ENCODE measurements at places on chromosomes 1 and 21.
A peak's percentile ranks its signal among the peaks of the same experiment; 100 is the strongest.

DNA sequence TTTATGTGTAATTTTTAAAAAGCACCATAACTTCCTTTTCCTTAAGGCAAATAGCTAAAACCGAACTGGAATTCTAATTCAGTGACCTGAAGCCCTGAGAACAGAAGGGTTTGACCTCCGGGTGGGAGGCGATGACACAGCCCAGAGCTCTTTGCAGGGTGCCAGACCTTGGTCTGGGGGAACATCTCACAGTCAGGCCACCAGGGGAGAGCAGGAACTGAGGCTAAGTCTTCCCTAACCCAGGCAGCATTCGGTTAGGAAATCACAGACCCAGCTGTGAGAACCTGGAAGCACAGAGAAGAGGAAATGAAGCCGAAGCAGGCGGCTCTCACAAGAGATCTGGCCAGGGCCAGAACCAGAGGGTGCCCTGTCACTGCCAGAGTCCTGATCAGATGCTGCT is 444.8 kb downstream of the TTLL7 start:
- no peak for DNase-seq

DNA sequence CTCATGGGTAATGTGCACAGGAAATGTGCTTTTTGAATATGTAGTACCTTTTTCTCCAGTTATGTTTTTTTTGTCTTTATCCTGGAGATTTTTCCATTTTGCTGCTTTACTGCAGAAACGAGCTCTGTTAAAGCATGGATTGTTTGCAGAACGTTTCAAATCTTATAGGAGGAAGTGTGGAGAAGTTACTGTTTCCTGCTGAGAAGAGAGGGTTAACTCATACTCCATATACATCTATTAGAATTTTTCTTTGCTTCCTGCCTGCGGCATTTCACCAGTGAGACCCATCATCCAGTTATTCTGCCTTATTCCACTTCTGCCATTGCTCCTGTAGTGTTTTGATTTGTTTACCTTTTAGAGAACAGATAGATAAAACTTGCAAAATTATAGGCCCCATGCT is 2.0 kb downstream of the RPRD2 start:
- no peak for DNase-seq

- no peak for DNase-seq
Observed at GRCh38 chr1:32071758-32072621, 749 bp upstream of the TMEM39B start.

DNA sequence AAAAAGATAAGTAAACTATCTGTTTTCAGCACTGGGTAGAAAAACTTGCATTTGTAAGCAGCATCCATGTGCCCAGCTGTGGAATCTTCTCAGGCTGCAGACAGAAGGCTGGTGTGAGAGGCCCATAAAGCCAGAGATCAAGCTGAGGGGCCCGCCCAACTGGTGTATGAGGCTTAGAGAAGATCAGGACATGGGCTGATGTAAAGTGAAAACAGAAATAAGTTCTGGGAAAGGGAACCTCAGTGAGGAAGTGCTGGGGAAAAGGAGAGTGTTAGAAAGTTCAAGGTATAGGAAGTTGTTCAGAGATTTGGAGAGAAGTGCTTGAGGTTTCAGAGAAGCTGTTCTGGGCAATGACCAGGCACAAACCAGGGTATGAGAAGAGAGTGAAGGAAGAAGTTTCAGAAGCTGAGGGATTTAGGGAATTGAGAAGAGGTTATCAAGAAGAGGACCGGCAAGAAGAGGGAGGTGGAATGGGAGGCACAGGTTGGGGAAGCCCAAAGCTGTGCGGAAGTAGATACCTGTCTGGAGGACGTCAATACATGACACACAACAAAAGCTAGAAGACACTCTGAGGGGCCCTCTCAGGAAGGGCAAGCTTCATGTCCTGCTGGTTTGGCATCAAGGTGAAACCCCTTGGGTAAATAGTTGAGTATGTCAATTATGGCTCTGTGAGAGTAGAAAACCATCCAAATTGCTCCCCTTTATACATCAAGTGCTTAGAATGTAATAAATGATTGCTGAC is 2.7 kb upstream of the CD5L start:
- DNase-seq = no peak

GRCh38 chr1:51463561-51463960 is 55.5 kb downstream of the EPS15 start:
- no peak for DNase-seq

DNA sequence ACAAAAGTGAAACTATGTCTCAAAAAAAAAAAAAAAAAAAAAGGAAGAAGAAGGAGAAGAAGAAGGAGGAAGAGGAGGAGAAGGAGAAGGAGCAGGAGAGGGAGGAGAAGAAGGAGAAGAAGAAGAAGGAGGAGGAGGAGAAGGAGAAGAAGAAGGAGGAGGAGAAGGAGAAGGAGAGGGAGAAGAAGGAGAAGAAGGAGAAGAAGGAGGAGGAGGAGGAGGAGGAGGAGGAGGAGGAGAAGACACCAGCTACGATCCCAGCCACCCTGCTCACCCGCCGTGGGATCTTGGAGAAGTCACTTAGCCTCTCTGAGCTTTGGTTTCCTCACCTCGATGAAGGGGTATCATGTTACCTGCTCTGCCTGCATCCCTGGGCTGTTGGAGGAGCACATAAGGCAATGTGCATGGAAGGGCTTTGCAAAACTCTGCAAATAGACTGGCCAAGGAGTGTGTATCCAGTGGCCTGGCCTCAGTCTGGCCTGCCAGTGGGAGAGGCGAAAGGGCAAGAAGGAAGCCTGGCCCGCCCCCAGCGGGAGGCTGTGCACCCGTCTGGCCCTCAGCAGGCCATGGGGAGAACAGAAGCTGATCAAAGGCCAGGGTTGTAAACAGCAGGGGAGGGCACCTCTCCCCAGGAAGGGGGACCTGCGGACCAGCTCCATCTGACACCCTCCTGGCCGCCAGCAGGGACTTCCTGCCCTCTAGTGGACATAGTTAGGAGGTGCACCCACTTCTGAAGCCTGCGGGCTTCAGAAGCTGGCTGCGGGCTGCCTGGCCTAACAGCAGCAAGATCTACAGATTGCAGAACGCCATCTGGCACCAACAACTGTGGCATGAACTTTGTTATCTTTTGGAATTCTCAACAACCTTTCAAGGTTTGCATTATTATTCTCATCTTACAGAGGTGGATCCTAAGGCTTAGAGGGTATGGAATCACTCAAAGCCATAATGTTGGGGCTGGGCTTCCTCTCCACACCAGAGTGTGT is 19.2 kb upstream of the CDK18 start:
- peak; percentile 94 for DNase-seq

DNA sequence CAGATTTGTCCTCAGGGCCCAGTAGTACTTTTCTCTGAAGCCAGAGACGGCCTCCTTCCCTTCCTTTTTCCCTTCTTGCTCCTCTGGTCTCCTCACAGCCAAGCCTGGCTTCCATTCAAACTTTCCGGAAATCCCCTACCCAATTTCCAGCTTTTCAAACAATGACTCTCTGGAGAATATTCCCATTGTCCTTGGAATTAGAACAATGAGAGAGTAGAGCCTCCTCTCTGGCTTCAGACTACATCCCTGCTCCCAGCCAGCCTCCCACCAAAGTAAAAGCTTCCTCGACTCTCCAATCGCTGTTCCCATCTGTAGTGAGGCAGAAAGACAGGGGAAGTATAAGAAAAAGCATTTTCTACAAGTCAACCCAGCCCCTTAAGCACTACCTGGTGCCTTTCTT is 77.7 kb upstream of the SOX13 start:
- DNase-seq = no peak

DNA sequence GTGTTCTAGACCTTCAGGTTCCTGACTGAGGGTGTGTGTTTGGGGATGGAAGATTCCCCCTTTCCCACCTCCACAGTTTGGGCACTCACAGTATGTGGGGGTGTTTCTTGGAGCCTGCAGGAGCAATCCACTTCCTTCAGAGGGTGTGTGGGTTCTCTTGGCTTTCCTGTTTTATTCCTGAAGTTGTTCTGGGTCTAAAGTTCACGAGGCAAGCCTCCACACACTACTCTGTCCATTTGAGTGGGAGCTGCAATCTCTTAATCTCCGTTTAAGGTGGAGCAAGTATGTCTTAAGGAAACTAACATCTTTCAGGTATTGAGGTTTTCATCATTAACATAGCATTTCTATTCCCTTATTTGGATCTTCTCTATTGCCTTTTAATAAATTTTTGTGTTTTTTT is 141.8 kb downstream of the TENT5C start:
- no peak for DNase-seq

DNA sequence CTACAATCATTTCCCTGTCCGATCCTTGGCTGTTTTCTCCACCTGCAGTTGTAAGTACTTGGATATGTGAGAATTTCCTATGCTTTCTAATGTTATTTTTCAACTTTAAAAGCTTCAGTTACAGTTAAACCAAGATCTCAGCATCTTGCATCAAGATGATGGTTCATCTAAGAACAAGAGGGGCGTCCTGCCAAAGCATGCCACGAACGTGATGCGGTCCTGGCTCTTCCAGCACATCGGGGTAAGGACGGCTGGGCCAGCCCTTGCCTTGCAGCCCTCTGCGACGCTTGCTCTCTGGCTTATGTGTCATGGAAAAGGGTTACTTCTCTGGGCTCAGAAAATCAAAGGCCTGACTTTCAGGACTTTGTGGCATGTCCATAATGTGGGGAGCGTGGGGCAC is 46.8 kb downstream of the PKNOX1 start:
- no peak for DNase-seq

DNA sequence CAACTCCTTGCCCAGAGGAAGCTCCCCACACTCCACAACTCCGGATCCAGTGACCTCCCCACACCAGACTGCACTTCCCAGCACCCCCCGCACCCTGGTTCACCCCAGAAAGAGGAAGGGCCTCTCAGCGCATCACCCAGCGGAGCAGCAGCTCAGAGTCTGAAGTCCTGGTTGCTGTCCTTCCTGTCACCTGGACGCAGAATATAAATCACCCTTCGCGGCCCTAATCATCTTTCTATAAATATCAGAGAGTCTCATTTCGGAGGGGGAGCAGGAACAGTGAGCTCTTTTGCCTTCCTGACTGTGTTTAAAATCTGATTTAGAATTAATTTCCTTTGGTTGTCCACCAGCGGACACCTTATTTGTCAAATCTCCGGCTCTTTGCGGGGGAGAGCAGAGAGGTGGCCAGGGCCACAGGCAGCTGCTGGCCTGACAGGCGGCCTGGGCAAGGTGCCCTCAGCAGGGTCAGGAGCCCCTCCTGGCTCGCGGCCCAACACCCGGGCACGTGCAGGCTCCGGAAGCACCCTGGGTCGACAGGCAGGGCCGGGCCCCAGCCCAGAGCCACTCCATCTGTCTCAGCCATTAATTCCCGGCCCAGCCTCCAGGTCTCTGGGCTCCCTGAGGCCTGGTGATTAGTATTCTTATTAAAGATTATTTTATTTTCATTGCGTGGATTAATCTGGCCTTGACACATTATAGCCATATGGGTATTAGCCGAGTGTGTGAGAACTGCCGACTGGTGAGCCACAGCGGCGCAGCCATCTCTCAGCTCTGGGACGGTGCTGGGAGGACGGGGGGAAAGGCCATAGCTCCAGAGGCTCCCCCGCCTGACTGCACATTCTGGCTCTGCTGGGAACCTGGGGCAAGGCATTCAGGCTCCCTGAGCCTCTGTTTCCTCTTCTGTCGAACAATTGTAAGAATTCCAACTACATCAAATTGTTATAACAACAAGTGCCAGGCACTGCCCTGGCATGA is 19.7 kb downstream of the EPHA8 start:
- DNase-seq = no peak

DNA sequence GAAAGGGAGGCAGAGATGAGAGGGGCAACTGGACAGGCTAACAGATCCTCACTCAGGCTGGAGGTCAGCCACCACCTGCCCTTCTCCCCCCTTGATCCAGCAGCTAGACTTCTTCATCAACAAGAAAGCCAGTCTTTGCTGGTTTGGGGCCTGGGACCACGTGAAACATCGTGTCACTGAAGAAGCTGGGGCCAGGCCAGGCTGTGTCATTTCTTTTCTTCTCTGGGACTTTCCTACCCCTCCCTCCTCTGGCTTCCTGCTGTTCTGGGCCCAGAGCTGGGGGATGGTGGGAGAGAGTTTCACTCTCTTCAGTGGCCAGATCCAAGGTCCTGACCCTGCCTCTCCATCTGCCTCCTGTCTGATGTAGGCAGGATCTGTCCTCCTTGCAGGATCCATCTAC is 18.1 kb upstream of the SLC26A9 start:
- no peak for DNase-seq

- no peak for DNase-seq
Observed at GRCh38 chr1:167418391-167418790, 99.9 kb downstream of the CD247 start.

GRCh38 chr1:222283147-222283768 is 264.6 kb downstream of the HHIPL2 start:
- no peak for DNase-seq

Measured in trophoblast cell (in vitro differentiated cells and primary cell).